Activated naive CD4-positive, alpha-beta T cell treated with anti-CD3 and anti-CD28 coated beads, Interleukin-2, amount 50 U/mL, for 16 hours (primary cell): ENCODE measurements at places on chromosomes 3 and 15.

DNA sequence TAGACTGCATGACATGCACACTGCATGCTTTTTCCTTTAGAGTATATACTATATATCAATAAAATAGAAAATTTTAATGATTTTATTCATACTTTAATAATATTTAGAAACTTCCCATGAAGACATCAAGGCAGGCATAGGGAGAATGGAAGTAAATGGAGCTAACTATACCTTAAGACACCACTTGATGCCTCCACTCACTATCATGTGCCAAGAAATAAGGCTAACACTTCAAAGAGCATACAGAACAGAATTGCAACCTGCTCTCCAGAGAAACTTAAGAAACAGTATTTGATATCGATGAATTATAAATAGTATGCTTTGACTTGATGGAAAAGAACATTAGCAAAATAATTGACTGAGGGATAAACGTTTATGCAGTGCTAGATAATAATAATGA, 192.6 kb upstream of the MBNL1 start:
- no peak for DNase-seq

- peak; percentile 82 for DNase-seq
Measured at GRCh38 chr3:197002701-197003454, 26.7 kb downstream of the MELTF start.

GRCh38 chr3:189488241-189488767, 142.9 kb upstream of the TP63 start:
- DNase-seq = no peak

- DNase-seq = no peak
Measured at GRCh38 chr3:27080258-27080525, 289.0 kb downstream of the NEK10 start.

- DNase-seq = no peak
Measured at GRCh38 chr15:35399901-35400300, 146.1 kb downstream of the DPH6 start.

- no peak for DNase-seq
Measured at GRCh38 chr3:39343760-39344159, 14.3 kb downstream of the CCR8 start.

DNA sequence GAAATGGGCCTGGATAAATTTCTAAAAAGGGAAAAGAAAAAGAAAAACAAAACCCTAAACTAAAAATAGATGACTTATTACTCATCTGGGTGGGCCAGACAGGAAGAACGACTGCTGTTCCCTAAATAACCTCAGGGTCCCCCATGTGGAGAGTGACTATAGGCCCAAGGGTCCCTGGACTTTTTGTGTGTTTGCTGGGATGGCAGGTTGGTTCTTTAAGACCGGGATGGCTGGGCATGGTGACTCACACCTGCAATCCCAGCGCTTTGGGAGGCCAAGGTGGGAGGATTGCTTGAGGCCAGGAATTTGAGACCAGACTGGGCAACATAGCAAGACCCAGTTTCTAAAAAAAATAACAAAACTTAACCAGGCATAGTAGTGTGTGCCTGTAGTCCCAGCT, 43.8 kb upstream of the TRA2B start:
- no peak for DNase-seq

GRCh38 chr3:190532731-190533203, 18.9 kb downstream of the IL1RAP start:
- DNase-seq = no peak

DNA sequence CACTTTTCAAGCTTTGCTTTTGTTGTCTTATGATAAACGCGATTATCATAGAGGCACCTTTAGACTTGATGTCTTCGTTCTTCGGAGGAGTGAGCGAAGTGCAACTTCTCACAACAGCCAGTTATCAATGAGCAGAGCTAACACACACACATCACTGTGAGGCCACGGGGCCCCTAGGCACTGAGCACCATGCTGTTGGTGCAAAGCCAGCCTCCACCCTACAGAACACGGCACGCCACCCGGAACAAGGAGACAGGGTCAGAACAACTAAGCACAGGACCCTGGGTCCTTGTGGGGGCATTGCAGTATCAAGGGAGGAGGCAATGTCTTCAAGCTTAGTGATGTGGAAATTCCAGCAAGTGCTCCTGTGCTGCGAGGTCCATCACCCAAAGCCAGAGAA, 244.5 kb downstream of the OCA2 start:
- DNase-seq = no peak

DNA sequence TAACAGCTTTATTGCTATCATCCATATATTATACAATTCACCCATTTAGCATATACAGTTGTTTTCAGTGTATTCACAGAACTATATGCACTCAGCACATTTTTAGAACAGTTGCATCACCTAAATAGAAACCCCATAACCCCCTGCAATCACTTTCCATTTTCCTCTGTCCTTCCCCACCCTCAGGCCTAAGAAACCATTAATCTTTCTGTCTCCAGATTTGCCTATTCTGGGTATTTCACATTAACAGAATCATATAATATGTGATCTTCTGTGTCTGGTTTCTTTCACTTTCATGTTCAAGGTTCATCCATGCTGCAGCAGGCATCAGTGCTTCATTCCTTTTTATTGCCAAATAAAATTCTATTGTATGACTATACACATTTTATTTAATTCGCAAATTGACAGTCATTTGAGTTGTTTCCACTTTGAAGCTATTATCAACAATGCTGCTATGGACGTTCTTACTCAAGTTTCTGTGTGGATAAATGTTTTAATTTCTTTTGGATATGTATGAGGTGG, 39.8 kb downstream of the ADAMTS17 start:
- DNase-seq = no peak

GRCh38 chr3:50570508-50571279, 1.4 kb downstream of the HEMK1 start:
- DNase-seq = no peak

GRCh38 chr15:66803182-66803729, 101.2 kb downstream of the SMAD6 start:
- DNase-seq = no peak

- DNase-seq = no peak
Measured at GRCh38 chr3:62479326-62479725, 106.0 kb upstream of the FEZF2 start.

DNA sequence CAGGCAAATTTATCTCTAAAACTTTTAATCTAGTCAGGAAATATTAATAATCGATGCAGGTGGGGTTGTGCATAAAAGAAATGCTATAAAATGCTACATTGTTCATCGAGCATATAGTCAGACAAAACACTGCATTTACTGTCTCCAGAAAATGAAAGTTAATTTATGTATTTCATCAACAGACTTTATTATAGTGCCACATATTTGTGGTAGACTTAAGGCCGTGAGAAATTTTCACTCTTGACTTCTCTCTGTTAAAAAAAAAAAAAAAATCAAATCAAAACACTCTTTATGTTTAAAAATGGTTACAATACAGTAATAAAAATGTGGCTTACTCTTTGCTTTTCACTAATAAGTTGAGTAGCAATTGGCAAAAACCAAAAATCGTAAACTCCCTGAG, 67.4 kb downstream of the RBMS3 start:
- DNase-seq = no peak

DNA sequence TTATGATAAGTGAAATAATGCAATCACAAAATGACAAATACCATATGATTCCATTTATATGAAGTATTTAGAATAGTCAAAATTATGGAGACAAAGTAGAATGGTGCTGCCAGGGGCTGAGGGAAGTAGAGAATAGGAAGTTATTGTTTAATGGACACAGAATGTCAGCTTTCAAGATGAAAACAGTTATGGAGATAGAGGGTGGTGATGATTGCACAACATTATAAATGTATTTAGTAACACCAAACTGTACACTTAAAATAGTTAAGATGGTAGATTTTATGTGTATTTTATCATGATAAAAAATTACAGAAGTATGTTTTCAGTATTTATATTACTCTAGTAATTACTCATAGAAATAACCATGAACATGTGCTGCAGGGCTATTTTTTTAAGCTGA, 100.8 kb upstream of the AZI2 start:
- no peak for DNase-seq

- no peak for DNase-seq
Measured at GRCh38 chr3:45236964-45237363, 10.9 kb upstream of the TMEM158 start.

DNA sequence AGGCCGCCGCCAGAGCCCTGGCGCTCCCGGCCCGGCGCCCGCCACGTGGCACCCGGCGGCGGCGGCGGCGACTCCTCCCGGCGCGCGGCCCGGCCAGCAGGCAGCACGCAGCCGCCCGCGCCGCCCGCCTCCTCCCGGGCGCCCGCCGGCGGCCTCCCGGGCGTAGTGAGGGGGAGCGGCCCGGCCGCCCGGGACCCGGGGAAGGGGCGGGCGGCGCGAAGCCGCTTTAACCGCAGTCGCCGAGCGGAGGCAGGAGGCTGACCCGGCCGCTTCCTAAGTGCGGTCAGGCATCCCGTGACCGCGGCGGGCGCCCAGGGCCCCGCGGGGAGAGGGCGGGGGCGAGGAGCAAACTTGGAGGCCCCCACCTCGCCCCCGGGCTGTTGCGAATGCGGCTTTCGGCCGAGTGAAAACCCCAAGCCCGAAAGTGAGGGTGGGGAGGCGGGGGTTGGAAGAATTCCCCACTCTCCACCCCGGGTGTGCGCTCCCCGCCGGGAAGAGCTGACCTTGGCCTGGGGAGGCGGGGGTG, 1.7 kb upstream of the HES1 start:
- DNase-seq = peak; percentile 58
